Left ventricle myocardium superior (tissue), 1 donor: ENCODE measurements at places on chromosomes 13 and 19. TPM values are rescaled to one million over a fixed set of nuclear protein-coding genes. Genes with fewer than 3 reads are reported as not detected.

DNA sequence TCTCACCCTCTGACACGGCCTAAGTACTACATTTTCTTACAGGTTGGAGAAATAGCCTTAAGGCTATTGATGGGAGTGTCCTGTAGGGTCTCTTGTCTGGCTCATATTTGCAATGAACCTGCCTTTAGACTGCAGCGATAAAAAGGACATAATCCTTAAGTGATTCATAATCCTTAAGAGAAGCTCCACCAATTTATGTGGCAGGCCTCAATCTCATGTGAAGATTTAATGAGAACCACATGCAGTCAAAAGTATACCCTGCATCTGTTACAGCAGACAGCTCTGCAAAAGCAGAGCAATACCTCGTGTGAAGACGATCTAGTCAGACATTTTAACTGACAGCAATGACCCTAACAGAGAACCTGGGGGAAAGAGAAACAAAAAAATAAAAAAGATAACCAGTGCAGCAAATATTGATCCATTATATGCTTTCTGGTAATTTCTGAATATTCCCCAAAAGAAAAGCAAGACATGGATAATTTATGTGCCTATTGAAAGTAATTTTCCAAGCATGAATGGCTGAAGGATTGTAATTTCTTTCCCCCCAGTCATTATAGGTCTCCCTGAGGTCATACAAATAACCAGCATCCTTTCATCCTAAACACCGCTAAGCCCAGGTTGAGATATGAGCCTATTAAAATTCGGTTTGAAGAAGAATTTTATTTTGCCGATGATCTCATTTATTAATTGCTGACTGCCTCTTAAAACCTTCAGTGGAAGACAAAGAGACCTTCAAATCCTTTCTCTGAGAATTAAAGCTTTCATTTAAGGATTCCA is 321.8 kb upstream of the NBEA start:
- no peak for DNase-seq

- no peak for DNase-seq
Measured at GRCh38 chr13:107845911-107846310, 369.4 kb downstream of the LIG4 start.

The EPSTI1 gene
- total RNA-seq, result 3.0 TPM

The QPCTL gene
- total RNA-seq, result 1.2 TPM

The PODNL1 gene
- 2.0 TPM for total RNA-seq
